ENCODE measurements at places on chromosomes 3 and 15. TPM values are rescaled to one million over a fixed set of nuclear protein-coding genes. Genes with fewer than 3 reads are reported as not detected.

- DNase-seq: no peak
Observed at GRCh38 chr3:125632597-125632996, 37.3 kb upstream of the OSBPL11 start.

DNA sequence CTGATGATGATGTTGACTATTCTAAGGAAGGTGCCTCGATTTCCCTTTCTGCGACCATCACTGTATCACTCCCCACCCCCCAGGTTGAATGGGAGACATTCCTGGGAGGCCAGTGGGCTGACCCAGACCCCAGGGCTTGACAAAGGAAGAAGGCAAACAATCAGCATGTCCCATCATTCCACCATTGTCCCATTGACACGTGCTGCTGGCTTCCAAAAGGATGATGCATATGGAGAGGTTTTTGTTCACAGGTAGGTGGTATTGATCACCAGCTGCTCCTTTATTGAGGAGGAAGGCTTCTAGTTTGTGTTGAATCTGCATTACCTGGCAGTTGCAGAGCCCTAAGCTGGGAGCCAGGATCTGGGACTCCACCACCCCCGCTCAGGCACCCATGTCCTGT lies 30.4 kb downstream of the RASGRF1 start:
- DNase-seq: no peak

DNA sequence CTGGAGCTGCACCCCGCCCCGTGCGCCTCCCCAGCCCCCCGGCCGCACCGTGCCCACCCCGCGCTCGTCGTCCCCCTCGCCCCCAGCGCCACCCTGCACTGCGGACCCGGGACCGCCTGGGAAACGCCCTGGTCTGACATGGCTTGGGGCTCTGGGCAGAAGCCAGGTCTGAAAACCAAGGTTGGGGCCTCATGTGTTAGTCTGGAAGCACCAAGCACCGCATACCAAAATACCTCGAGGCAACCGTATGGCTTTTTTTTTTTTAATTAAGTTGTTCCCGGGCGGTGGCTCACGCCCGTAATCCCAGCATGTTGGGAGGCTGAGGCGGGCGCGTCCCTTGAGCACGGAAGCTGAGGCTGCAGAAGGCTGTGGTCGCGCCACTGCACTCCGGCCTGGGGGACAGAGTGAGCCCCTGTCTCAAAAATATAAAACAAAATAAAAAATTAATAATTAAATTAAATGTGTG lies 91.5 kb upstream of the CHD2 start:
- DNase-seq: no peak

DNA sequence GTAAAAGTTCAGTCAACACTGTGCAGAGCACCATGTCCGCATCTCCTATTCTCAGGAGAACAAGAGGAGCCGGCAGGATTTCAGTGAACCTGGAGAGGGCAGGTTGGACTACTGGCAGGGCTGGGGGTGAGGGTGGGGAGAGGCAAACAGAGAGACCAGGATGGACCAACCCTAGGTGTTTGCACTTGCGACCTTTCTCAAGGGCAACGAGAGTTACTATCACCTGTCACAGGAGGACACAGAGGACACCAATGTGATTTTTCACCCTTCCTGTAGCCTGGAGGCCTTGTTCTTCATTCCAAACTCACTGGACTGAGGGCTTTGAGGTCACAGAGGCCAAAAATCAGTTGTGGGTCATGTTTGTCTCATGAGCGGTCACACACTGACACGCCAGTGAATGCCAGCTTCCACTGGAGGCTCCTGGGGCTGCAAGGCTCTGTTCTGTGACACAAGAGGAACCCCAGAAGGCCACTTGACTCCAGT lies 89.5 kb downstream of the CPN2 start:
- no peak for DNase-seq

DNA sequence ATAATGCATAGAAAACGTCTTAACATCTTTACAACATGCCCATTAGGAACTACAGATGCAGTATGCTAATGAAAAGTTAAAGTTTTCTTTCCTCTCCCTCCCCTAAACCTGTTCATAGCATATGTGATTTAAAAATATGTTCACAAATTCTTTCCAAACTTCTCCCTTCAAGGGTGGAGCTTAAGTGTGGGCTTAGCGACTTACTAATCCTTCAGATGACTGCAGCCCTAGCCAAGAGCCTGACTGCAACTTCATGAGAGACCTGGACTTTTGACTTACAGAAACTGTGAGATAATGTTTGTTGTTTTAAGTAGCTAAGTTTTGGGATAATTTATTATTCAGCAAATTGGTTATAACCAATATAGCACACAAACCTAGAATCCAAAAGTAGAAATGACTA lies 22.0 kb upstream of the ANXA2 start:
- no peak for DNase-seq

DNA sequence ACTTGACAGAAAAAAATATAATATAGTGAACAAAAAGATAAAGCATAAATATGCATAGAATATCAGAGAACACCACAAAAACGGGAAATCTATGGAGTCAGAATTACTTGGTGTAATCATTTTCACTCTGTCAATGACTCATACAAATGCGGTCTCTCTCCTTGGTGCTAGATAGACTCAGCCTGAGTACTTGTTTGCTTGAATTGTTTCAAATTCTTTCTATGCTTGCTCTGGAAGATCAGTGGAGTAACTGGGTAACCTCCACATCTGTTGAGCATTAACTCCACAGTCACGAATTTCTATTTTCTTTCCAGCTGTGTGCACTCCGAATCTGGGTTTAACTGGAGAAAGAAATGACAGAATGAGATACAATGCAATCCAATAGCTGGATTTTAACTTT lies 760.4 kb downstream of the ZPLD1 start:
- no peak for DNase-seq

EXD1 gene
- not detected for total RNA-seq

GOLGA8R gene
- total RNA-seq: 11.9 TPM

CLRN1 gene
- total RNA-seq: not detected

QTRT2 gene
- total RNA-seq: 48.5 TPM

Data from thoracic aorta (tissue), 2 donors.